ENCODE measurements at places on chromosomes 5 and 9.

DNA sequence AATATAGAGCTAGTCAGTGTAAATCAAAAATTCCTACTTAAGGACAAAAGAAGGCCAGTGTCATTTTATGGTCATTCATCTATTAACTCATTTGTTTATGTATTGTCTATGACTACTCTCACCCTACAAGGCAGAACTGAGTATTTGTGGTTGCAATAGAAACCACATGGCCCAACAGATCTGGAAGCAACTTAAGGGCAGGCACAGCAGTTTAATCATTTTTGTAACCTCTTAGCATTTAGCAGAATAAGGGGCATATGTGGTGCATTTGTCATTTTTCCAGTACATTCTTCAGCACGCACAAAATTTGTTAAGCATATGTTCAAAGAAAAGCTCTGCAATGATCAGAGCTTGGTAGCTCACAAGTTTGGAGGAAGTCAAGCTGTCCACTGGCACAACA, 1.1 kb downstream of the FKBP15 start:
- peak; percentile 66 for DNase-seq

DNA sequence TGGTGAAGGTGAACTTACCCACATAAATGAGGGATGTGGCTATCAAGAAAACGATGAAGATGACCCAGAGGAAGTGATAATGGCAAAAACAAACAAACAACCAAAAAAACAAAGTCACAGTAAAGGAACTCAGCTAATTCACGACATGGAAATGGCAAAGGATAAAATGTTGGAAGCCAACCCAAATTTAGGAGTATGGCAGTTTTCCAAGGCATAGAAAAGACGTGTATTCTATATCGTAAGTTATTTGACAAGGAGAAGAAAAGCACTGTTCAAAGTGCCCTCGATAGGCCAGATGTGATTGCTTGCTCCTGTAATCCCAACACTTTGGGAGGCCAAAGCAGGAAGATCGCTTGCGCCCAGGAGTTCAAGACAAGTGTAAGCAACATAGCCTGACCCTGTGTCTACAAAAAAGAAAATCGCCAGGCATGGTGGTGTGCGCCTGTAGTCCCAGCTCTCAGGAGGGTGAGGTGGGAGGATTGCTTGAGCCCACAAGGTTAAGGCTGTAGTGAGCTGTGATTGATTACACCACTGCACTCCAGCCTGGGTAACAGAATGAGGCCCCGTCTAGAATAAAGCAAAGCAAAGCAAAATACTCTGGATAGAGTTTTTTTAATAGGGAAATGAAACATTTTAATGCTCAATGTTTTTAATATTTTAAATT, 138.0 kb downstream of the SMARCA2 start:
- DNase-seq: no peak

DNA sequence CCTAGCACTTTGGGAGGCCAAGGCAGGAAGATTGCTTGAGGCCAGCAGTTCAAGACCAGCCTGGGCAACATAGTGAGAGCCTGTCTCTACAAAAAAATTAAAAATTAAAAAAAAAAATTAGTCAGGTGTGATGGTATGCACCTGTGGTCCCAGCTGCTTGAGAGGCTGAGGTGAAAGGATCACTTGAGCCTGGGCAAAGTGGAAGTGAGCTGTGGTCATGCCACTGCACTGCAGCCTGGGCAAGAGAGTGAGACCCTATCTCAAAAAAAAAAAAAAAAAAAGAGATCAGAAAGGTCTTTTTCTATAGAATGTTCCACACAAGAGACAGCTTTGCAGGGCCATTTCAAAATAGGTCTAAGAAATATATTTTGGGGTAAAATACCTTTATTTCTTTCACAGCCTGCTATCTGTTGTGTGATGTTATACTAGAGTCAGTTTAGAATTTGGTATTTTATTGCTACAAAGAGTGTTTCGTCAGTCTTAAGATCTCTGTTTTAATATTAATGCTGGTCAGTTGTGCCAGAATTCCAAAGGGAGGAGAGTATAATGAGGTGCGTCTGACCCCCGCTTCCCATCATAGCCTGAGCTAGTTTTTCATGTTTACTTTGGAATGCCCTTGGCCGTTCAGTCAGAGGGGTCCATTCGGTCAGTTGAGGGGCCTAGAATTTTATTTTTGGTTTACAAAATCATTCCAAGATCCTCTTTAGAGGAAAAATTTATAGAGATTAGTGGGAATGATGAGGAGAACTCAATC, 9.4 kb downstream of the LNPEP start:
- no peak for DNase-seq

DNA sequence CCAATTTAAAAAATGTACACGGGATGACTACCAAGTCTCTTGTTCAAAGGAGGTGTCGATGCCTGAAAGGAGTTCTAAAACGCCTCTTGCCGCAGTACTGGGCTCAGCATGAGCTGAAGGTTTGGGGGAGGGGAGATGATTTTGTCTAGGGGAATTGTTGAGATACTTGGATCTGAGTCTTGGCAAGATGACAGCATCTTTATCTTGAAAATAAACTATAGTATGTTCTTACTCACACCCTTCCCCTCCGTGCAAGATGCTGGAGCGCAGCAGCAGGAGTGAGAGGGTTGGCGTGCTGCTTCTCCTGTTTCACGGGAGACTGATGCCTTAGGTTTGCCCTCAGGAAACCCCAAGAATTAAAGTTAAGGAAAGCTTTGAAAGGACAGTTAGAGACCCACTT, 47.3 kb downstream of the FAM78A start:
- no peak for DNase-seq

- peak; percentile 13 for DNase-seq
These were observed 53.9 kb downstream of the CFAP95 start for GRCh38 chr9:69874301-69875060.

GRCh38 chr5:10691826-10692785, 68.9 kb downstream of the DAP start:
- DNase-seq: peak; percentile 48

Data from RPMI7951 (cell line).